Naive thymus-derived CD4-positive, alpha-beta T cell (primary cell): ENCODE measurements at places on chromosomes 12 and 14. TPM values are rescaled to one million over a fixed set of nuclear protein-coding genes. Genes with fewer than 3 reads are reported as not detected.

The CISTR gene
- total RNA-seq, result not detected

DNA sequence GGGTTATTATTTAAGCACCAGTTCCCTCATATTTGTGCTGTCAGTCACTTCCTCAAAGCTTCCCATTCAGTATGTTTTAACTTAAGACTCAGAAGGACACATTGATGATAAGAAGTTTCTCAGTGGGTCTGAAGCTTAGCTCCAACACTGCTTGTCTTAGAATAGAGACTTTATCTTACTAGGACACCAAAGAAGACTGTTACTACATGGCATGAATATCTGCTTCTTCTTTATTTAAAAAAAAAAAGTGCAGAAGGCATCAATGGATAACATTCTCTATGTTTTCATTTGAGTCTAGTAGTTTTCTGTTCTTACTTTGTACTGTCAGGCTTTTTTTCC, 404.2 kb downstream of the DAD1 start:
- DNase-seq, result no peak

The PGF gene
- total RNA-seq, result not detected

DNA sequence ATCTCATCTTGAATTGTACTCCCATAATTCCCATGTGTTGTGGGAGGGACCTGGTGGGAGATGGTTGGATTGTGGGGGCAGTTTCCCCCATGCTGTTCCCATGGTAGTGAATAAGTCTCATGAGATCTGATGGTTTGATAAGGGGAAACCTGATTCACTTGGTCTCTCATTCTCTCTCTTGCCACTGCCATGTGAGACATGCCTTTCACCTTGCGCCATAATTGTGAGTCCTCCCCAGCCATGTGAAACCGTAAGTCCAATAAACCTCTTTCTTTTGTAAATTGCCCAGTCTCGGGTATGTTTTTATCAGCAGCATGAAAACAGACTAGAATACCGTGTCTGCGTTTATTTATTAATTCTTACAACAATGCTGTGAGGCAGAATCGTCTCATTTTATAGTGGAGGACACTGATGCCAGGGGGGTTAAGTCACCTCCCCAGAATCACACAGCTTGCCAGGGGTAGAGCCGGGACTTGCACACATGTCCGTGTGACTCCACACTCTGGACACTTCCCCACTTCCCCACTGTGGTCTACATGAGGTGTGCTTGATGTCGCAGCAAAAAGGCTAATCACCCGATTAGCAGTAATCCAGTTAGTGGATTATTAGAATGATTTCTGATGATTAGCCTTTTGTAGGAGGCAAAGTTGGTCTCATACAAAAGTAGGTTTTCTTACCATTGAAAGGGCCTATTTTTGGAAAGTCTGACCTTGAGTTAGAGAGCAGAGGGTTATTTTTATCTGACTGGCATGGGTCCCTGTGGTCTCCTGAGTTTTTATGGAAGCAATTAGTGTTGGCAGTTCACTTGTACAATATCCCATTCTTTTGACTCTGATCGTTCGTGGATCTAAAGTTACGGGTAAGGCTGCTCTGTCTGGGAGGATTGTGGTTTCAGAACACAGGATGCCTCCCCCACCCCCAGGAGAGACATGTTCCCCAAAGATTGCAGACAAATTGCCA, 47.4 kb upstream of the BCL7A start:
- DNase-seq, result no peak

GRCh38 chr14:87131879-87132278, 861.1 kb downstream of the GALC start:
- DNase-seq, result no peak

GRCh38 chr12:16573398-16574077, 32.4 kb downstream of the LMO3 start:
- no peak for DNase-seq

DNA sequence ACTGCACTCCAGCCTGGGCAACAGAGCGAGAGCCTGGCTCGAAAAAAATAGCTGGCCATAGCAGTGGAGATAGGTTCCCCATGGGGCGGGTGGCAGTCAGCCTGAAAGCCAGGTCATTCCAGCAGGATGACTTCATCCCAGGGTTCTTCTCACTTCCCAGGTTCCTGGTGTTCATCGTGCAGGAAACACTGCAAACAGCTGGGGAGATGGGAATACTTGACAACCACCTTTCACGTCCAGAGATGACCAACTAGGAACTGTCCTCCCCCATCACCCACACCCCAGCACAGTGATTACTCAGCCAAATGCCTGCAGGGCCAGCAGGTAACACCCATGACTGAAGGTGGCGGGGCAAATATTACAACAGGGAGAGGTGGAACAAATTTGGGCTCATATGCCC, 1.7 kb downstream of the VSIG10 start:
- DNase-seq, result no peak

- DNase-seq, result no peak
Observed at GRCh38 chr12:92690601-92691000, 12.2 kb upstream of the PLEKHG7 start.

GRCh38 chr12:114682785-114683708, 928 bp downstream of the TBX3 start:
- no peak for DNase-seq
